Kidney (tissue), 22 donors: ENCODE measurements at places on chromosomes 7 and 10. TPM values are rescaled to one million over a fixed set of nuclear protein-coding genes. Genes with fewer than 3 reads are reported as not detected.

The AGBL3 gene
- 2.1 TPM for polyA plus RNA-seq

The ANKRD1 gene
- 0.58 TPM for polyA plus RNA-seq

- no peak overlapping the region for H3K4me3 ChIP-seq
- H3K27ac ChIP-seq = no peak overlapping the region
- DNase-seq = no peak
- H3K4me1 ChIP-seq = no peaks in the 10 kb centered on the region
Observed at GRCh38 chr7:29352041-29352440, 157.5 kb downstream of the CHN2 start.

The WIPF3 gene
- 3.8 TPM for polyA plus RNA-seq

DNA sequence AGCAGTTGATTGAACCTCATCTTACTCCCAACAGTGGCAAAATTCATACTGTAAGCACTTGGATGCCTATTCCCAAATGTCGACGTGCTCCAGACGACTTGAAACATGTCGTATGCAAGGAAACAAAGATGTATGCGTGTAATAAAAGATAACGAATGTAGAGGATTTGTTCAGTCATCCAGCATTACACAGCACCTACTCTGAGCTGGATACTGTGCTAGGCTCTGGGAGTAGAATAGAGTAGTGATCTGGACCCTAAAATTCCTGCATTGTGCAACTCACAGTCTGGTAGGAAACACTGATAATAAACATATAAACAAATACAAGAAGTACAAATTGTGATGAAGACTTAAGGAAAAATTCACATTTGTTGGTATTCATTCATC is 5.6 kb upstream of the TBX20 start:
- H3K27me3 ChIP-seq = peaks cover 75% of the 10 kb centered on the region
- H3K4me1 ChIP-seq = no peaks in the 10 kb centered on the region
- DNase-seq = no peak

The VIPR2 gene
- 1.3 TPM for polyA plus RNA-seq

- H3K36me3 ChIP-seq = no peaks in the 10 kb centered on the region
- DNase-seq = no peak
- H3K27ac ChIP-seq = no peak overlapping the region
- no peak overlapping the region for H3K4me3 ChIP-seq
- no peaks in the 10 kb centered on the region for H3K27me3 ChIP-seq
Observed at GRCh38 chr10:61805091-61805490, 96.4 kb upstream of the ARID5B start.

The BZW2 gene
- polyA plus RNA-seq = 24.8 TPM

The SLC39A12 gene
- not detected for polyA plus RNA-seq

GRCh38 chr10:118734475-118734874 is 20.3 kb downstream of the CACUL1 start:
- no peaks in the 10 kb centered on the region for H3K27me3 ChIP-seq
- no peaks in the 10 kb centered on the region for H3K36me3 ChIP-seq
- H3K4me1 ChIP-seq = peaks cover 19% of the 10 kb centered on the region
- no peak overlapping the region for H3K4me3 ChIP-seq

DNA sequence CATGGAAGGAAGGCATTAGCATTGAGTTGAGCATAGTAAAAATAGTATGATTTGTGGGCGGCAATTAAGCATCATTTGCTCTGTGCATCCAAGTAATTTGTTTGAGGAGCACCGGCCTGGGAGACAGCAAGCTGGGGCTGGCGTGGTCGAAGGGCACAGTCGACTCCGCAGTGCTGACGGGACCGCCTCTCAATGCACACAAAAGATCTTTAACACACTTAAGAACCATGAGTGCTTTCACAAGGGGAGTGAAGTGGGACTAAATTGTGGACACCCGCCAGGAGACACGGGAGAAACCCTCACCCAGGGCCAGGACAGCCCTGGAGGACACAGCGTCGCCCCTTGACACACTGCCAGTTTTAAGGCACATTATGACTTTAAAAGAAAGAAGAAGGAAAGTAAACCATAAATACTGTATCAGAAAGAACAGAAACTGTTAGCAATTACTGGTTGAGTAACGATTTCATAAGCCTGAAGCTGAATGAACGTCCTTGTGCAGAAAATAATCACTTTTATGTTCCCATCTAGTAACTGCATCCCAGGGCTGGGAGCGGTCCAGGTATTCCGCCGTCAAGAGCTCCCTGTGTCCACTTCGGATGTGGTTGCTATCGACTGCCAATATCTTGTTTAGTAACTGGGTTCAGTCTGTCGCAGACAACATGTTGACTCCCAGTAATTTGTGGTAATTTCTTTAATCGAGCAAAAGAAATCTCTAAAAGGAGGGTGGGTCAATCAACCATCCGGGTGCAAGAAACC is 102.1 kb downstream of the EBF3 start:
- no peaks in the 10 kb centered on the region for H3K4me1 ChIP-seq
- H3K4me3 ChIP-seq = no peak overlapping the region

- peaks cover 25% of the 10 kb centered on the region for H3K4me1 ChIP-seq
- H3K4me3 ChIP-seq = no peak overlapping the region
- no peaks in the 10 kb centered on the region for H3K36me3 ChIP-seq
- no peaks in the 10 kb centered on the region for H3K27me3 ChIP-seq
- DNase-seq = no peak
- H3K27ac ChIP-seq = no peak overlapping the region
Observed at GRCh38 chr7:157358041-157358752, 21.4 kb downstream of the DNAJB6 start.

The RINT1 gene
- 7.1 TPM for polyA plus RNA-seq

DNA sequence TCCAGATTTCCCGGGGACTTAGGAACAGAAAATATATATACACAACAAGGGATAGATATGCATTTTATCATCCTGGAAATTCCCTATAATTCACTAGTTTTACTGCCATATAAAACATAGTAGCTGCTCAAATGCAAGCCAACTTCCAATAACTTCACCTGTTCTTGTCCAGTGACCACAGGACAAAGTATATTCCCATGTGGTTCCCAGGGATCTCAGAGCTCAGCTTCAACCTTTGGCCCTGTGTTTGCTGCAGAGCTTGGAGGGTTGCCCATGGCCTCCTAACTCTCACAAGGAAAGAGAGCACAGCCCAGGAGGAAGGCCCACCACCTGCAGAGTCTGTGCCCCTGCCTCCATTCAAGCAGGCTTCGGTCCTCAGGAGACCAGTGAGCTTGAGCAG is 4.5 kb upstream of the DRGX start:
- no peaks in the 10 kb centered on the region for H3K4me1 ChIP-seq
- no peaks in the 10 kb centered on the region for H3K36me3 ChIP-seq

- H3K4me3 ChIP-seq = no peak overlapping the region
- H3K36me3 ChIP-seq = no peaks in the 10 kb centered on the region
- no peaks in the 10 kb centered on the region for H3K27me3 ChIP-seq
- DNase-seq = no peak
- no peak overlapping the region for H3K27ac ChIP-seq
- no peaks in the 10 kb centered on the region for H3K4me1 ChIP-seq
Observed at GRCh38 chr7:24069751-24070150, 214.2 kb upstream of the NPY start.

GRCh38 chr10:61140765-61141392 is 196.9 kb upstream of the RHOBTB1 start:
- no peaks in the 10 kb centered on the region for H3K27me3 ChIP-seq
- peak; percentile 14 for DNase-seq
- H3K4me3 ChIP-seq = peak overlapping the region; percentile 10
- no peaks in the 10 kb centered on the region for H3K4me1 ChIP-seq

The FAM13C gene
- polyA plus RNA-seq = 1.5 TPM

- H3K27me3 ChIP-seq = no peaks in the 10 kb centered on the region
- no peak overlapping the region for H3K4me3 ChIP-seq
- DNase-seq = no peak
- no peaks in the 10 kb centered on the region for H3K4me1 ChIP-seq
Observed at GRCh38 chr10:8661886-8662285, 607.4 kb downstream of the GATA3 start.

The AOAH gene
- polyA plus RNA-seq = 2.7 TPM

- no peaks in the 10 kb centered on the region for H3K27me3 ChIP-seq
- no peaks in the 10 kb centered on the region for H3K4me1 ChIP-seq
- H3K27ac ChIP-seq = no peak overlapping the region
- H3K4me3 ChIP-seq = no peak overlapping the region
- no peak for DNase-seq
Observed at GRCh38 chr10:50850578-50851230, 34.7 kb downstream of the A1CF start.

The GPR37 gene
- 0.60 TPM for polyA plus RNA-seq

- peak overlapping the region; percentile 8 for H3K4me3 ChIP-seq
- H3K27ac ChIP-seq = peak overlapping the region; percentile 71
- H3K4me1 ChIP-seq = peaks cover 2% of the 10 kb centered on the region
- no peaks in the 10 kb centered on the region for H3K27me3 ChIP-seq
- H3K36me3 ChIP-seq = no peaks in the 10 kb centered on the region
- DNase-seq = no peak
Observed at GRCh38 chr10:68327889-68328786, 3.7 kb upstream of the HNRNPH3 start.

DNA sequence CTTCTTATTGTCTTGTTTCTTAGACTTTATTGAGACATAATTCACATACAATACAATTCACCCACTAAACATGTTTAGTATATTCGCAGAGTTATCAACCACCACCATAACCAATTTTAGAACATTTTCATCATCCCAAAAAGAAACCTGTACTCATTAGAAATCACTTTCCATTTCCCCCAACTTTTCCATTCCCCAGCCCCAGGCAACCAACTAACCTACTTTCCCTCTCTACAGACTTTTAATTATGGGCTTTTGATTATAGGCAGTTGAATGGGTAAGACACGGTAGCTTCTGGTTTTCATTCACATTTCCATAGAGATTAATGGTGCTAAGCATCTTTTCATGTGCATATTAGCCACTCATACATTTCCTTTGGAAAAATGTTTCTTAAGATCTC is 24.2 kb upstream of the OTUD1 start:
- no peaks in the 10 kb centered on the region for H3K4me1 ChIP-seq
- H3K36me3 ChIP-seq = no peaks in the 10 kb centered on the region
- H3K27ac ChIP-seq = no peak overlapping the region
- no peak for DNase-seq
- H3K4me3 ChIP-seq = no peak overlapping the region
- no peaks in the 10 kb centered on the region for H3K27me3 ChIP-seq

The MPP7 gene
- polyA plus RNA-seq = 6.8 TPM

DNA sequence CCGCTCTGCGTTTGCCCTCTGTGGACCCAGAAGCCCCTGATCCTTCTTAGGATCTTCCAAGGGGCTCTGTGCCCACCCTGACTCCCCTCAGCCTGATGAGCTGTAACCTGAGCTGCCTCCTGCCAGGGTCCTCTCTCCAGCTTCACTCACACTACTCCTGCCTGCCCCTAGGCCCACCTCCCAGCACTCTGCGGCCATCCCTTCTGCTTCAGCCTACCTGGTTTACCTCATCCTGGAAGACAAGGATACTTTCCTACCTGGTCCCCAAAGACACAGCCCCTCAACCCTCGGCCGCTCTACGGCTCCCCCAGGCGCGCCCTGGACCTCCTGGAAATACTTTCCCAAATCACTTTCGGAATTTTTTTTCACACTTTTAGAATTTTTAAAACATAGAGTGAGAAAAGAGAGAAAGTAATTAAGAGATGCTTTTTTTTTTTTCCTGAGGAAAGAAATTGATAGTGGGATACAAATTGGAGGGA is 6.4 kb upstream of the ZNF862 start:
- no peak overlapping the region for H3K27ac ChIP-seq
- H3K36me3 ChIP-seq = no peaks in the 10 kb centered on the region
- H3K4me1 ChIP-seq = no peaks in the 10 kb centered on the region
- DNase-seq = no peak

The GRID1 gene
- 0.37 TPM for polyA plus RNA-seq

DNA sequence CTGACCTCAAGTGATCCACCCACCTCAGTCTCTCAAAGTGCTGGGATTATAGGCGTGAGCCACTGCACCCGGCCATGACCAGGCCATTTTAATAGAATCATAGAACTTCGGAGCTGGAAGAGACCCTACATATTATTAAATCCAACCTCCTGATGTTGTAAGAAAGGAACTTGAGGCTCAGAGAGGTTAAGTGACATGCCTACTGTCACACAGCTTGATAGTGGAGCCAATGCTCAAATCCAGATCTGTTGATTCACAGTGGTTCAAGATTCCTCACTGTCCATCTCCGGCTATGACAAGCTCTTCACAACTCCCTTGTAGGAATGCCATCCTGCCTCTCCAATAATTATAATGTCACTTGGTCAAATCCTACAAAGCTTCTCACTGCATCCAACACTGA is 65.3 kb downstream of the MYOF start:
- H3K27ac ChIP-seq = no peak overlapping the region
- H3K4me1 ChIP-seq = peaks cover 6% of the 10 kb centered on the region
- no peaks in the 10 kb centered on the region for H3K36me3 ChIP-seq

DNA sequence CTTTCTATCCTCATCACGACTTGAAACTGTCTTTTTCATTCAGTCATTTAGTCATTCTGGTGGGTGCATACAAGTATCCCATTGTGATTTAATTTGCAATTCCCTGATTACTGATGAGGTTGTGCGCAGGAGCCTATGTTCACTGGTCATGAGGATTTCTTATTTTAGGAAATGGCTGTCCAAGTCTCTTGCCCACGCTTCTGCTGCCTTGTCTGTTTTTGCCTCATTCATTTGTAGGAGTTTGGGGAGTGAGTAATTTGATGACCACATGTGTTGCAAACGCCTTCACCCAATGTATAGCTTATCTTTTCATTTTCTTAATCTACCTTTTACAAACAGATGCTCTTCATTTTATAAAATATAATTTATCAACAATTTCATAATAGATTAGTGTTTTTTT is 127.3 kb downstream of the ARHGAP22 start:
- H3K4me1 ChIP-seq = no peaks in the 10 kb centered on the region
- no peak overlapping the region for H3K4me3 ChIP-seq
- no peak for DNase-seq
- no peaks in the 10 kb centered on the region for H3K27me3 ChIP-seq
- no peak overlapping the region for H3K27ac ChIP-seq

DNA sequence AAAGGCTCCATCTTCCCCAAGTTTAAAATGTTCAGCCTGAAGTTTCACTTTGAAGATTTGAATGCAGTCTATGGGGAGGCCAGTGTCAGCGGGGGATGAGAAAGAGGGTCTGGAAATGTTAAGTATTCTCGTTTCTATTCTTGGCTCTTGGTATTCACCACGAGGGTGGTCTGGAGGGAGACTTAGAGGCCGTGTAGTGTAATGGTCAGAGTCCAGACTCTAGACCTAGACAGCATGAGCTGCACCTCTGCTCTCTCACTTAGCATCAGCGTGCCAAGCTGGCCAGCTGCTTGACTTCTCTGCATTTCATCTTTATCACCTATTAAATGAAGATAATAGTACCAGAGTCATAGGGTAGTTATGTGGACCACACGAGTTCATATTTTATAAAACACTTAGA is 57.9 kb downstream of the MKX start:
- DNase-seq = no peak
- H3K4me3 ChIP-seq = no peak overlapping the region
- no peaks in the 10 kb centered on the region for H3K27me3 ChIP-seq
- no peak overlapping the region for H3K27ac ChIP-seq
- H3K36me3 ChIP-seq = no peaks in the 10 kb centered on the region

GRCh38 chr7:50822706-50823105 is 40.0 kb upstream of the GRB10 start:
- H3K27ac ChIP-seq = no peak overlapping the region
- H3K36me3 ChIP-seq = no peaks in the 10 kb centered on the region
- DNase-seq = no peak
- no peaks in the 10 kb centered on the region for H3K27me3 ChIP-seq
- H3K4me3 ChIP-seq = no peak overlapping the region

- no peaks in the 10 kb centered on the region for H3K4me1 ChIP-seq
- H3K27ac ChIP-seq = no peak overlapping the region
- no peaks in the 10 kb centered on the region for H3K27me3 ChIP-seq
- no peaks in the 10 kb centered on the region for H3K36me3 ChIP-seq
- H3K4me3 ChIP-seq = no peak overlapping the region
- no peak for DNase-seq
Observed at GRCh38 chr10:70649526-70649925, 22.8 kb upstream of the ADAMTS14 start.
